ENCODE measurements at places on chromosomes 4 and X.

- DNase-seq = no peak
Measured at GRCh38 chr4:106854569-106855351, 181.4 kb downstream of the DKK2 start.

GRCh38 chr4:163930086-163930485, 435.6 kb downstream of the TMA16 start:
- no peak for DNase-seq

GRCh38 chr4:6196871-6197270, 3.5 kb downstream of the JAKMIP1 start:
- DNase-seq = no peak

DNA sequence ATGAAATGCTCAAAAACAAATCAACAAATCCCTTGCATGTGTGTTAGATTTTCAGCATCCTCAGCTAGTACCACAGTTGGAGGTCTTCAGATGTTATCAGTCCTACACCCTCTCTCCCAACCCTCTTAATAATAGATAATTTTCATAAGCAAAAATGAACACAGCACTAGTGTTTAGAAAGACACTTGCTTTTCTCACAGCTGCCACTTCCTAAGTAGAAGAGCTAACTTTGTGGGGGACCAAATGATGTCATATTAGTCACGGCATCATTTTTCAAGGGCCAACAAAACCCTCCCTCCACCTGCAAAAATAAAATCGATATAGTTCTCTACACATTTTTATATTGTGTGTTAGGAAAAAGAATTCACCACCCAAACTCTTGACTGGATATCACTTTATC, 163.5 kb upstream of the GYPA start:
- DNase-seq = no peak

GRCh38 chr4:48307528-48307927, 33.8 kb upstream of the SLAIN2 start:
- no peak for DNase-seq

- no peak for DNase-seq
Measured at GRCh38 chrX:13579661-13580060, 10.3 kb downstream of the EGFL6 start.

DNA sequence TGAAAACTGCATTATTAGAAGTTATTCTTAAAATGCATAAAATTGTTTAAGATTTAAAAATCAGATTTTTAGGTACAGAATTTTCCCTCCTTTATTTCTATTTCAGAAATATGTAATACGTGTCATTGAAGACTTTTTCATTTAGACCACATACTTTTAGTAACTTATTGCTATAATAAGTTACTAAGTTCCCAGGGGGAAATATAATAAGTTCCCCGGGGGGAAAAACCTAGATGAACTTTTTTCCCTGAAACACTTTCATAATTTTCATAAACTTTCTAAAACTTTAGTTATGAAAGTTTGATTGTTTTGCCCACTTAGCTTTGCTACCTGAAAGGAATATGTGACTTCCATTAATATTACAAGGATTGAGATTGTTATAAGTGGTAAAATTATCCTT, 1341.5 kb upstream of the IGFBP7 start:
- DNase-seq = no peak

- DNase-seq = no peak
Measured at GRCh38 chr4:152200511-152201333, 335.2 kb downstream of the FBXW7 start.

GRCh38 chr4:10080589-10081217, 35.9 kb downstream of the WDR1 start:
- no peak for DNase-seq

DNA sequence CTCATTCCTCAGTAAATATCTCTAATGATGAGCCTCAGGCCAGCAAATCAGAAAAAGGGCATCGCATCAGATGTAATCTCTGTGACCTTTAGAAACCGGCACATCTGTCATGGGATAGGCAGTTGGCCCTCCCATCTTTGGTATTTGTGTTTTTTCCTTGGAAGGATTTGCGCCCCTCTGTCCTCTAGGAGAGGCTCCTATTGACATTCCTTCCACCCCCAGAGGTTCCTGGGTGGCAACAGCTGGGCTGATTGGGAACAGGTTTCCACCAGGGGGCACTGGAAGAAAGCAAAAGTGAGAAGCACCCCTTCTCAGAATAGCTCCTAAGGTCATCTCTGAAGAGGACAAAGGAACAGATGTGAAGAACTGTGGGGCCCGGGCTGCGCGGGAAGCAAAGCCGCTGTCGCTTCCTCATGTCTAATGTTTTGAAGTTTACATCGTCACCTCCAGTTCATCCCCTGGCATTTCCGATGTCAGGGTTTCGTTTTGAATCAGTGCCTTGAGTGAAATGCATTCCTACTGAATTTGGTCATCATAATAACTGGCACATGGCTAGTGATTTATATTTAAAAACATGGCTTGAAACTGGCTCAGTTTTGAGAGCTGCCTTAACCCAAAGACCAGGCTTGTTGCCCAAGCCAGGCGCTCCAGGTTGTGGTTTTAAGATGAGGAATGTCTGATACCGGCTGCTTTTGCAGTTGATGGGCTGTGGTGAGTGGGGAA, 6.2 kb downstream of the TXK start:
- peak; percentile 40 for DNase-seq

- DNase-seq = no peak
Measured at GRCh38 chrX:76126851-76127250, 46.0 kb upstream of the PBDC1 start.

- no peak for DNase-seq
Measured at GRCh38 chr4:114040319-114041116, 61.1 kb upstream of the ARSJ start.

- DNase-seq = no peak
Measured at GRCh38 chr4:182748949-182749348, 168.2 kb downstream of the DCTD start.

DNA sequence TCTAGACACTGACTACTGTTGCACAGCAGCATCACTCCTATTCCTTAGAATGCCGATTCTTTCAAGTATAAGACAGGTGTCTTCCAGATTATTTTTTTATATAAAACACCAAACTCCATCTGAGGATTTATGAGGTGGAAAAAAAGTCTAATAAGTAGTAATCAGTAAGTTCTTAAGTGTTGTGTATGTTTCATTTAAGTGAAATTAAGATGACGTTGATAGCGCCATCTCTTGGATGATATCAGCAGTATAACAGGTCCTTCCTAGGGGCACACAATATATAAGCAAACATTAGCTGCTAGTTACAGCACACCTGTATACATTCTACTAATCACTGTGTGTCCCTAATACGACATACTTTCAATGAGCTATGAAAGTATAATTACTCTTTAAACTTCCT, 99.6 kb upstream of the STS start:
- no peak for DNase-seq

DNA sequence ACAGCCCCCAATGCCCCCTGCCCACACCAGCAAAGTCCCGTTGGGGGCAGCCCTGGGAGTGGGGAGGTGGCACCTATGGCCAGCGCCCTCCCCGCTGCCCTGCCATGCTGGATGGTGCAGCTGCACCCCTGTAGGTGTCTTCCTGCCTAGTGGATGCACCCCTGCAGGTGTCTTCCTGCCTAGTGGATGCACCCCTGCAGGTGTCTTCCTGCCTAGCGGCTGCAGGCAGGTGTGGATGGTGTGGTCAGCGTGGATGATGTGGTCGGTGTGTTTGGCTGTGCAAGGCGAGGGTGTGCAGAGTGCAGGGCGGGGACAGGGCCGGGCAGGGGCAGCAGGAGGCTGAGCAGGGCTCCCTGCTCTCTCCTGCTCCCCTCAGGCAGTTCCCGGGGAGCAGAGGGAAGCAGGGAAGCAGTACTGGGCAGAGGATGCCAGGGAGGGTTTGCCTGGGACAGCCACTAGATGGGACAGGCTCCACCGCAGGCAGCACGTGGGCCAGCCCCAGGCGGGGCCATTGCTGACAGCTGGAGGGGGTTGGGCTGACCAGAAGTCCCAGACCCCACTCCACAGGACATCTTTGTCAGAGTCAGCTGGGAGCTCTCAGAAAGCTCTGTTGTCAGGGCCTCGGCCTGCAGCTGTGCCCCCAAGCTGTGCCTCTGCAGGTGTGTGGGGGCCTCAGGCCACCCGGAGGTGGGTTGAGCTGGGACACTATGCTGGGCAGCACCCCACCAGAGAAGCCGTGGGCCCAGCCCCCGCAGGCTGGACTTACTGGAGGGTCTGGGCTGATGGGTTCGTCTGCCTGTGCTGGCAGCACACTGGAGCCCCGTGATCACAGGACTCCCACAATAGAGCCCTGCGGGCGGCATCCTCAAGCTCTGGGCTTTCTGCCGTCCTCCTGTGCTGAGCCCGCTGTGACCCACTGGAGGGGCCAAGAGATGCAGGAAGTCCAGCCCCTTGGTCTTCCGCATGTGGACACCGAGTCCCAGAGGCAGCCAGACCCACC, 23.7 kb downstream of the DOK7 start:
- DNase-seq = no peak

DNA sequence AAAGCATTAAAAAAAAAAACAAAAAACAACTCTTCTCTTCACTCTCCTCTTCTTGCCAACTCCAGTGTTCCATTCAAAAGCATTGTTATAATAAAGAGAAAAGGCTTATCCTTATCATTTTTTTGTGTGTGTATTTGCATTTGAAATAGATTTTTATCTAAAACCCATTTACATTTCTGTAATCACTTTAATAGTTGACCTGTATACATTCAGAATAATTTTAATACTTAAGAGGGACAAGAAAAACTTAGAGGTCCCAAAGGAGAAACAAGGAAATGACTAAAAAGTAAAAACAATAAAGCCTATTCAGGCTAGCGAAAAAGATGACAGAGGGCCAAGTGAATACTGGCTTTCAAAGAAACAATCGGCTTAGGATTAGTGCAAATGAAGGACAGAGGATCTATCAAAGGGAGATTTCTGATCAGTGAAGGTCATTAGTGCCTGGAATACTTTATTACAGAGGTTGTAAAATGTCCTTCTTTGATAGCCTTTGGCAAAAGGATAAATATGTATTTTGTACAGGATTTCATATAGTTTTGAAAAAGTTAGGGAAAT, 808.3 kb downstream of the RPA4 start:
- DNase-seq = no peak

DNA sequence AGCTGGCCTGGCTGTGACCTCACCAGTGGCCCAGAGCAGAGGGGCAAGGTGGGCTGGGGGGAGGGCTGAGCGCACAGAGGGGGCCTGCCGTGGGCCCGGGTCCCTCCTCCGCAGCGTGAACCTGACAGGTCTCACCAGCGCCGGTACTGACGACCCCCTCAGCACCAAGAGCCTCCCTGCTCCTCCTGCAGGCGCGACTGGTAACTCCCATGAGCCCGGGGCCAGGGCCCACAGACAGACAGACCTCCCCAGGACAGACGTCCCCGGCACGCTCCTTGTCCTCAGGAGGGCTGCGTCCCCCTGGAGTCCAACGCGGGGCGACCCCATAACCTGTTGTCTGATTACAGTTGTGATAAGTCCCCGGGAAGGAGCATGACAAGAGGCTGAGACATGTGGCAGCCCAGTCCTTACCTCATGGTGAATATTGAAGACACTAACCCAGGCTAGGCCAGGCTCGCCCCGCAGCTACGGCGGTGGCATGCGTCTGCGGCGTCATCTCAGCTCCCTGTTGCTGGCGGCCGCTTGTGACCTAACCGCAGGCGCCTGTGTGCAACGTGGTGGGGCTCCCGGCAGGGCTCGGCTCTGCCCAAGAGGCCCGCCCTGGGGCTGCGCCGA, 8.5 kb downstream of the AKAP17A start:
- DNase-seq = no peak

- DNase-seq = no peak
Measured at GRCh38 chrX:45472968-45473367, 272.3 kb upstream of the DIPK2B start.

DNA sequence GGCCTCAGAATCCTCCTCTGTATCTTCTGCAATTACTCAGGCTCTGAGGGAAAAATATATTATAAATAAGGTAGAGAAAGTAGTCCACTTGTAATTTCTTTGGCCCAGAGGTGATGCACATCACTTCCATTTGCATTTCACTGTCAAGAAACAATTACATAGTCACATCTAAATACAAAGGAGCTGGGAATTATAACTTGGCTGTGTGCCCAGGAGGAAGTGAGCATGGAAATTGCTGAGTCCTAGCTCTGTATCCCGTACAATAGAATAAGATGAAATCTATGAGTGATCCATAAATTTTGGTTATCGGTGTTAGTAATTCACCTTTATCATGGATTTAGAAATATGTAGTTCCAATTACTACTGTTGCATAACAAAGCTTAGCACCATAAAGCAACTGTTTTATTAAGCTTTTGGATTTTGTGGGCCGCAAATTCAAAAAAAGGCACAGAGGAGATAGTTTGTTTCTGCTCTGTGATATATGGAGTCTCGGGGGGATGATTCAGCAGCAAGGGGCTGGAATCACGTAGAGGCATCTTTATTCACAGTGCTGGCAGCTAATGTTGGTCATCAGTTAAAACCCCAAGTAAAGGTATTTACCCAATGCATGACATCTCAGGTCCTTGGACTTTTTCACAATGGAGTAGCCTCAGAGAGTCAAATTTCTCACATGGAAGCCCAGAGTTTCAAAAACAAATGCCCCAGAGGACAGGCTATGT, 241.4 kb upstream of the GALNT7 start:
- DNase-seq = no peak

GRCh38 chr4:5991405-5991804, 26.8 kb downstream of the C4orf50 start:
- no peak for DNase-seq

- DNase-seq = no peak
Measured at GRCh38 chr4:53752124-53752523, 160.8 kb upstream of the LNX1 start.

DNA sequence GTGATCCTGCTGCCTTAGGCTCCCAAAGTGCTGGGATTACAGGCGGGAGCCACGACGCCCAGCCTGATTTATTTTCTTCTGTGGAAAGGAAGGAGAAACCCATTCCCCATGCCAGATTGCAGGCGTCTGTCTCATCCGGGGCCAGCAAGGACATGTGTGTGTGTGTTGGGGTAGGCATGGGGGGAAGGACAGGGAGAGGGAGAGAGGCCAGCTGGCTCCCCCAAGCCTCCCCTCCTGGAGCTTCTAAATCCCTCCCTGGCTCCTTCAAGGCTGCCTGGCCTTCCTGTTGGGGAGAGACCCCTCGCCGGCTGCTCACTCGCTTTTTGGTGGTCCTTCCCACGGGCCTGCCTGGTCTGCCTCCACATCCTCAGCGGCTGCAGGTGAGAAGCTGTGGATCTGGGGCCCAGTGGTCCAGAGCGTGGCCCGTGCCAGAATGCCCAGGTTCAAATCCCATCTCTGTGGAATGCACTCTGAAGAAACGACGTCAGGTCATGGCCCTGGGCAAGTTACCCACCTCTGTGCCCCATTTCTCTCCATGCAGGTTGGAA, 1.3 kb upstream of the PLXNB3 start:
- DNase-seq = no peak

DNA sequence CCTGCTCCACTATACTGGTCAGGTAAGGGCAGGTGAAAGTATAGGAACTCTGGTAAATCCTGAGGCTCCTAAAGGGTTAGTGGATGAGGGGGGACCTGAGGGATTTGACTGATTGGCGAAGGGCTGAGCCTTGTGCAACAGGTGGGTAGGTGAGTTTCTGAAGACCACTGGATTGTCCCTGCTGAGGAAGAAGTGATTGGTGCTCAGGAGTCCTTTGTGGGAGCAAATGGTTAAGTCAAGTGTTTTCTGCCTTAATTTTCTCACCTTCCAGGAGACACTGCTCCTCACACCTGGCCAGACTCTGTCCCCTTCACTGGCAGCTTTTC, 156.6 kb downstream of the AMMECR1 start:
- DNase-seq = no peak
